ENCODE measurements at places on chromosomes 16 and 17.

GRCh38 chr16:89147085-89147817 lies 24.3 kb upstream of the CDH15 start:
- DNase-seq: no peak

DNA sequence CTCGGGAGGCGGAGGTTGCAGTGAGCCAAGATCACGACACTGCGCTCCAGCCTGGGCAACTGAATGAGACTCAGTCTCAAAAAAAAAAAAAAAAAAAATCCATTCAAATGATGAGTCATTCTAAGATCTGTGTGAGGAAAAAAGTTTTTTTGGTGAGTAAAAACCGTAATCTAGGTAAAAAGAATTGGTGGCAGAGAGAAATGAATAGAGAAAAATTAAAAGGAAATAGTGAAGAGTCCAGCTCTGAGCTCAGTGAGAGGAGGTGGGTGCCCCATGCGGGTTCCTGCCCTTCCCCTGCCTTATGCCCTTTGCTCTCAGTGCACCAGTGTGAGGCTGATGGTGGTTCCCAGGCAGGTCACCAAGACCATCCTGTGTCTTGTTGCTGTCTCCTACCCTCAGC lies 20.9 kb downstream of the GAN start:
- DNase-seq: no peak

GRCh38 chr17:64270885-64271284 lies 7.8 kb upstream of the TEX2 start:
- no peak for DNase-seq

DNA sequence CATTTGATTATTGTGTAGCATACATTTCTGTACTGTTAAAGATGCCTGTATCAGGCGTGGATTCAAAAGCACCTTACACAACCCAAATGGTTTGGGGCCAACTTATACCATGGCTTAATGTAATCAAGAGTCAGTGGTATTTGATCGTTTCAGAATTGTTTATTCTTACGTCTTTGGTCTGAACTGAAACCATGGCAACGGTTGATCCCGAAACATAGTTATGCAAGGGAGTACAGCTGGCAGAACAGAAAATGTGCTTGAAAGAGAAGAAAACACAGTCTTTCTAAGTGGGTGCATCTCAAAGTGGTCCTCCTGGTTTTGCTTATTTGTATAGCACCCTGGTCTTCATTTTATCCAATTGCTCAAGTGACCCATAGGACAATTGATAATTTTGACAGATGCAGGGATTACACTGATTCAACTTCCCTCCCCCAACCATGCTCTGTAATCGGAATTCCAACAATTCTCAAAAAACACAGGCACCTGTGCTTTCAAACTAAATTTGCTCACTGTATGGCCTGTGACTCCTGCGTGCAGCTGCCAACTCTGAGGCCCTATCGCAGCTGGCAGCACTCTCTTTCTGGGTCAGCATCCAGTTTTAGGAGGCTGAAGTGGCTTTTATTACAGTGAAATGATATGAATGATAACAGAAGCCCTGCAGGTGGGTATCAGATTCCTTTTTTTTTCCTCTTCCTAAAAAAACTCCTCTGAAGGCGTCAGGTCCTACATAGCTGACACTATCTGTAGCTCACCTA lies 77.0 kb upstream of the AXIN2 start:
- DNase-seq: no peak

DNA sequence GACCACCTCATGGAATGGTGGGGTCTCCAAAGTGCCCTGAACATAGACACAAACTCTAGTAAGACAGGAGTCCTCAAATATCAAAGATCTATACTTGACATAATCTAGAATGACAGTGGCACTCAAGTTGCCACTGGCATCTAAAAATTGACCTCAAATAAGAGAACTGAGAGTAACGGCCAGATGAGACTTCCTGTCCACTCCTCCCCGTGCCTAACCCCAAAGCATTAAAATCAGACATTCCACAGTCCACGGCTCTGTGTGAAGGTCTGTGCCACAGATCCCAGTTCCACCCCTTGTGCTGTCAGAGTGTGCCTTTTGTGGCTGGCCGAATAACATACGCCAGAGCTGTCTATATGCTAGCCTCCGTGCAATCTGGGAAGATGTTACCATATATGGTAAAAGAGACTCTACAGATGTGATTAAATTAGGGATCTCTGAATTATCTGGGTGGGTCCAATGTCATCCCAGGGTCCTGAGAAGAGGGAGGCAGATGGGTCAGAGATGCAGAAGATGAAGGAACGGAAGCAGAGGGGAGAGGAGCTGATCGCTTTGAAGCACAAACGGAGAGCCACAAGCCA lies 21.0 kb upstream of the EVPL start:
- DNase-seq: no peak

DNA sequence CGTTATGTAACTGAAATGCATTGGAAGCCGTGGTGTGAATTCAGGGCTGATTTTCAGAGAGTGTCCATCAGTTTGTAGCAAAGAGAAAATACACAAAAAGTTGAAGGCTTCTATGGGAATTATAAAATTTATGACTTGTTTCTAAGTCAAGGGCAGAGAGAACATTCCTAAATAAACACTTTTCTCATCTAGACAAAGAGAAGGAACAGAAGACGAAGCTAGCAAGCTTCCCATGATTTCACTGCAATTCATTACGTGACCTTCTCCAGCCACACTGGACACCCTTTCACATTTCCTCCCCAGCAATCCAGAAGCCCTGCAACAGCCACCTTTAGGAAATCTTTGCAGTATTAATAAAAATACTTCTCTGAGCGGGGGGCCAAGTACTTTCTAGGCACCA lies 67.8 kb downstream of the TMEM100 start:
- DNase-seq: no peak

- no peak for DNase-seq
Measured at GRCh38 chr17:45293413-45294211, 23.2 kb downstream of the MAP3K14 start.

DNA sequence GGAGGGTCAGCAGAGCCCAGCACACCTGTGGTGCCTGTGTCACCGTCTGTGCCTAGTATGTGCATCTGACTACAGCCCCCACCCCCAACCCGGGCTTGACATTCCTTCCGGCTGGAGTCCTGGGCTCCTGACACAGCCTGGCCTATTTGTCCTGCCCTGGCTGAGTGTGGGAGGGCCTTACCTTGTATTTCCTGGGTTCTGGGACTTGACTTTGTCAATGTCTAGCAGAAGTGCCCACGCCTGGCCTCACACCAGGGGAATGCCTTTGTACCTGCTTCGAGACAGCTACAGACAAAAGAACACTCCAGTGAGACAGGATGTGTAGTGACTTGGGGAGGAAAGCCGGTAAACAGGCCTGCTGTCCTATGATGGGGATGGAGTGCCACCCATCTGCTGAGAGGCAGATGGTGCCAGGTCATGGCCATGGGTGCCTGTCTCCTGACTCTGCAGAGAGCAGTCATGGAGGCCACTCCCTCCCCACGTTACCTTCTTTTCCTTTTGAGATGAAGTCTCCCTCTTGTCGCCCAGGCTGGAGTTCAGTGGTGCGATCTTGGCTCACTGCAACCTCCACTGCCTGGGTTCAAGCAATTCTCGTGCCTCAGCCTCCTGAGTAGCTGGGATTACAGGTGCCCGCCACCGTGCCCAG lies 42.8 kb downstream of the TNFRSF13B start:
- DNase-seq: no peak

DNA sequence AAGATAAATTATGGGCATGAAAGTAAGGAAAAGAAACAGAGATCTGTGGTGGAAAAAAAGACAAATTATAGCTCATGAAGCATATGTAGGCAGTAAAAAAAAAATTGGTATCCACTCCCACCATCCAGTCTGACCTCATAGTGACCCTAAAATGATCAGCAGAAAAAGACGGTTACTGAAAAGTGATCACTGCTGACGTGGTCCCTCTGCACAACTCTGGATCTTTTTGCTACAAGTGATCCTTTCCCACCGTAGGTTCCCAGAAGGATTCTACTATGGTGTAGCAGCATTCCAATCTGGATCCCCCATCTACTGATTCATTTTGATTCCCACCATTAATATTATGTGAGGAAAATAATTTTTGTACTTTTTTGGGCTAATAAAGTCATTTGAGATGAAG lies 10.9 kb upstream of the CHST6 start:
- DNase-seq: no peak

GRCh38 chr16:71758293-71758760 lies 33.8 kb upstream of the PHLPP2 start:
- no peak for DNase-seq

DNA sequence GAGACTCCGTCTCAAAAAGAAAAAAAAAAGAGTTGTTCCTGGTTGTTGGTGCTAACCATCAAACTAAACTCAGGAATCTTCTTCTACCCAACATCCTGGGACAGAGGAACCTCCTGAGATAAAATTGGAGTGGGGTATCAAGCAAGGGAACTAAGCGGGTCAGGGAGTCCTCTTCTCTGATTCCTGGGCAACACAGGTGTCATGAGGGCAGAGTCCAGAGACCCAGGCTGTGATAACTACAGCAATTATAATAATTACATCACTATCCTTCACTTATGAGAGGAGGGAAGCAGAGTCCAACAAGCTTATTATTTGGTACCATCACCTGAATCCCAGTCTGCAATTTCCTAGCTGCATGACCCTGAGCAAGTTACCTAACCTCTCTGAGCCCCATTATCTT lies 8.1 kb downstream of the C17orf50 start:
- DNase-seq: no peak

GRCh38 chr16:89046491-89046890 lies 47.2 kb upstream of the ACSF3 start:
- no peak for DNase-seq

DNA sequence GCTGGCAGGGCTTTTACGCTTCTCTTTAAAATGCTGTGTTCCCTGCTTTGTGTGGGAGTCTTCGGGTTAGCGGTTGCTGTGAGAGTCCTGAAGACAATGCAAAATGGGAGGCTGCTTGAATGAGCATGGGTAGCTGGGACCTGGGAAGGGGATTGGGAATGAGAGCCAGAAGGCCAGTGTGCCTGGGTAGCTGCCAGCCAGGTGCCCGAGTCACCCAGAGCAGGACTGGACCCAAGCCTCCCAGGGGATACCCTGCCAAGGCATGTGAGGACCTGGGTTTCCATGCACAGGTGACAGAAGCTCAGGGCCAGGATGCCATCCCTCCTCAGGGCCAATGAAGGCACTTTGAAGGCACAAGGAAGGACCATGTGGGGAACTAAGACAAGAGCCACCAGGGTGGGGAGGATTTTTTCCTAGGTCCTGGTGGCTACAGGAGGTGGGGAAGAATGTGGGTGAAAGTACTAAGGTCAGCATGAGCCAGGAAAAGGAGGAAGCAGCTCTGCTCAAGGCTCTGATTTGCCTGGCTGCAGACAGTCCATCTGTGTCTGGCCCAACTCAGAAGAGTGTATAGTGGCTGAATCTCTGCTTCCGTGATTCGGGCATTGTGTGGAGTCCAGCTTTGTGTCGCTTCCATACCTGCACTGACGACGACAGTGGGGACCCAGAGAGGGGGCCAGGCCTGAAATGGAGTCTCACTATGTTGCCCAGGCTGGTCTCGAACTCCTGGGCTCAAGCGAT lies 20.5 kb downstream of the TMEM94 start:
- DNase-seq: no peak

DNA sequence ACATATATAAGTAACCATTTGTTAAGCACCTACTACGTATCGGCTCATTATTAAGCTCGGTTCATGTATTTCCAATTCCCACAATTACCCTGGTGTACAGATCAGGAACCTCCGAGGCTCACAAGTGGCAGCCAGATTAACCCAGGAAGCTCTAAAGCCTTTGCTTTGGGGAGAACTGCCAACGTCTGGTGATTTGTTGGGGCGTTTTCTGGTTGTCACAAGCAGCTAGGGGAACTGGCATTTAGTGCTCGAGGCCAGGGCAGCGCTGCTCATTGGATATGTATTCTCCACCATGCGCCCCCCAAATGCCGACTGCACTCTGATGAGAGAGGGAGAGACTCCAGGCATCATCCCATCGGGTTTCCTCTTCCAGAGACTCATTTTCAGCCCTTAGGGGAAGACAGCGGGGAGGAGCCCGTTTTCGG lies 541 bp downstream of the ZNF18 start:
- DNase-seq: no peak

DNA sequence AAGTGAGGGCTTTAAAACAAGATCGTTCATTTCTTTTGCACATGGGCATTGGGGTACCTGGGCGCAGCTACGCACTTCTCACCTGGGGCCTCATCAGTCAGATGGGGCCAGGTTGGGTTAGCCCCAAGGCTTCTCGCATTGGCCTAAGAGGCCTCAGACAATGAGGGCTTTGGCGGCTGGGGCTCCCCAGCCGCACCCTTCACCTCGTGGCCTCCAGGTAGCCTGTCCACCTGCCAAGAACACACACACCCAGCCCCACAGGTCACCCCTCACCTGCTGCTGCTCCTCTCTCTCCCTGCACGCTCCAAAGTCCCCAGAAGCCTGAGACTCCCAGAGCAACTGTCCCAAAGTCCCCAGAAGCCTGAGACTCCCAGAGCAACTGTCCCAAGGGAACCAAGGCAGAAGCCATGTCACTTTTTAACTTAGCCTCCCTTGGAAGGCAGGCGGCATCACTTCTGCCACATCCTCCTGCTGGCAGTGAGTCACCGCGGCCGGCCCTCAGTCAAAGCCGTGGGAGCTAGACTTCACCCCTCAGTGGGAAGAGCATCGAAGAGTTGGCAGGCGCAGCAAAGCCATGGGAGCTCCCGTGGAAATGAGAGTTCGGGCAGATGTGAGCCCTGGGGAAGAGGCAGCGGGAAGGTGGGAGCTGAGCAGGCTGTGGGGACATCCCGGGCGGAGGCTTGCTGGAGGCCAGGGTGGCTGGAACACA lies 78.9 kb upstream of the PLCG2 start:
- no peak for DNase-seq

- no peak for DNase-seq
Measured at GRCh38 chr17:11302401-11303186, 61.6 kb downstream of the SHISA6 start.

GRCh38 chr17:37816950-37817349 lies 72.1 kb upstream of the HNF1B start:
- no peak for DNase-seq

DNA sequence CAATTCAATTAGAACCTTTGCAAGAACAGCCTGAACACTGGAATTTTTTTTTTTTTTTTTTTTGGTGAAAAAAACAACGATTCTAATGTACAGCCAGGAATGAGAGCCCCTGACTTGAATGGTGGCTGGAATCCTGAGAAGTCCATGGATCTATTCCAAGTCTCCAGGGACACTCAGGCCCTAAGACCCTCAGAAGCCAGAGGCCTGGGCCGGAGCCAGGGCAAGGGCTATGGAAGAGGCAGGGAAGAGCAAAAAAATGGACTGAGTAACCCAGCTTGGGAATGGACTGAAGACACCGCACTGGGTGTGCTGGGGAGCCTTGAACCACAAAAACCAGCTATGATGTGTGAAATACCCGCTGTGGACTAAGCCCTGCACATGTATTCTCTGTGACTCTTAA lies 60.3 kb upstream of the LHX1 start:
- DNase-seq: no peak

DNA sequence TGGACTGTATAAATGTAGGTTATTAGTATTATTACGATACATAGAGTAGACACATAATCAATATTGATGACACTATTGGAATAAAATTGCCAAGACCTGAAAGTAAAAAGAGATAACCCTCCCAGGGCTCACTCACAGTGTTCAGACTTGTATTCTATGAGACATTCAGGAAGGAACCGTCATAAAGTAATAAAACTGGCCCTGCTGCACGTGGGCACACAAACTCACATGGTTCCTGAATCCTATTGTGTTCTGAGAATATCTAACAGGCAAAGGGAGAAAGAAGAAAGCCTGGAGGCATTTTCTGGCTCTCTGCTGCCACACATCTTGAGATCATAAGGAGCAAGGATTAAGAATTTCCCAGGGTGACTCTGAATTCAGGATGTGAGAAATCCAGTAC lies 575.9 kb downstream of the HS3ST4 start:
- DNase-seq: no peak

GRCh38 chr16:77674888-77675287 lies 47.4 kb upstream of the NUDT7 start:
- DNase-seq: no peak
